ENCODE measurements at places on chromosomes 5 and 9.
A peak's percentile ranks its signal among the peaks of the same experiment; 100 is the strongest.

DNA sequence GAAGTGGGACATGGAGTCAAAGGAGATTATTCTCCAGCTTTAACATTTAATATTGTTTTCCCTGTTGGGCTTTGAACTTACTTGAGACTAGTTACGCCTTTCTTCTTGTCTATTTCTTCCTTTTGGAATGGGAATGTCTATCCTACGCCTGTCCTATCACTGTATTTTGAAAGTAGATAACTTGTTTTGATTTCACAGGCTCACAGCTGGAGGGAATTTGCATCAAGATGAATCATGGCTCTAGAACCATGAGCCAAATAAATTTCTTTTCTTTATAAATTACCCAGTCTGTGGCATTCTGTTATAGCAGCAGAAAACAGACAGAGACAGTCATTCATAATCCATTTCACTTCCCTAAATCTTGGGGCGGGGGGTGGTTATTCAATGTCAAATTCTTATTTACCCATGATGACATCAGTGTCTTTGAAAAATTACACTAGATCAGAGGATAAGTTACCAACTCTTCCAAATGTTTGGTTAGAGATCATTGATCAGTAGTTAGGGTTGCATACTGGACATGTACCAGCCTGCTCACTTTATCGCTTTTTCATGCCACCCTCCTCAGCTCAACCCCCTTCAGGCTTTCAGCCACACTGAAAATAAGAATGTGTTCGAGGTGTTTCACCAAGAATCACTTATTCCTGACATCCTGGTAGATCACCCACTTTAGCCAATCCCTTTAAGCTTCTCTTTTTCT lies 419.6 kb upstream of the PIK3R1 start:
- DNase-seq = no peak

DNA sequence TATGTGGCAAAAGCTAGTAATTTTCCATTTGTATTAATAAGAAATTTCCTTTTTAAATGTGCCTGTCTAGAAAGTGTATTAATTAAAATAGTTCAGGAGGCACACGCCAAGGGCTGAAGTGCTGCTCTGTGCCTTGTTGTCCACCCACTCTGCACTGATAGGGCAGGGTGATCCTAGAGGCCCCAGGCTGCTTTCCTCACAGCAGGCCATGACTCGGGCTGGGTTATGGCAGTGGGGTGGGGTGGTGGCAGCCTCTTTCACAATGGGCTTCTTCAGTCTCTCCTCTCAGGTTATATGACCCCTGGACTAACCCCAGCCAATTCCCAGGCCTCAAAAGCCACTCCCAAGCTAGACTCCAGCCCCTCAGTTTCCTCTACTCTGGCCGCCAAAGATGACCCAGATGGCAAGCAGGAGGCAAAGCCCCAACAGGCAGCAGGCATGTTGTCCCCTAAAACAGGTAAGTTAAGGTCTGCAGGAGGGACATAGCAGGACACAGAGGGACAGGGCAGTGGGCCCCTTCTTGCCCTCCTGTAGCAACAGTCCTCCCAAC lies 19.5 kb downstream of the CD74 start:
- DNase-seq = no peak

- no peak for DNase-seq
Observed at GRCh38 chr5:80509362-80509761, 21.5 kb downstream of the FAM151B start.

GRCh38 chr5:155193483-155194107 lies 180.0 kb downstream of the KIF4B start:
- no peak for DNase-seq

- no peak for DNase-seq
Observed at GRCh38 chr5:67178085-67178484, 18.5 kb downstream of the CD180 start.

GRCh38 chr5:125409234-125409860 lies 662.9 kb upstream of the ZNF608 start:
- no peak for DNase-seq

- DNase-seq = no peak
Observed at GRCh38 chr9:91127653-91128052, 234.1 kb downstream of the AUH start.

DNA sequence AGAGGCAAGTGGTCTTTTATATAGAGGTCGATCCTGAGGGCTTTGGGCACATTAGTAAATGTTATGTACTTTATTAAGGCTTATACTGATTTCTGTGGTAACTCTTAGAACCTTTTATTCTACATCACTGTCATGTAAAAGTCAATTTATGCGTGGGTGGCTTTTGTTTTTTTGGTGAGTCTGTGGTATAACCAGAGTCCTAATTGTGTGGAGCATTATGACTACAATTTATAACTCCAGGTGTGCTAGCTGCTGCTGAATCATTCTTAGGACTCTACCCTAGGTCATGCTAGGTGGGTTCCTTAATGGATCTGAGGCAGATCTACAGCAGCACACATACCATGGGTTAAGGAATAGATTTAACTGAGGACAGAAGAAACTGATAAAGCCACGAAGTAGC lies 33.9 kb upstream of the KCNN2 start:
- DNase-seq = no peak

DNA sequence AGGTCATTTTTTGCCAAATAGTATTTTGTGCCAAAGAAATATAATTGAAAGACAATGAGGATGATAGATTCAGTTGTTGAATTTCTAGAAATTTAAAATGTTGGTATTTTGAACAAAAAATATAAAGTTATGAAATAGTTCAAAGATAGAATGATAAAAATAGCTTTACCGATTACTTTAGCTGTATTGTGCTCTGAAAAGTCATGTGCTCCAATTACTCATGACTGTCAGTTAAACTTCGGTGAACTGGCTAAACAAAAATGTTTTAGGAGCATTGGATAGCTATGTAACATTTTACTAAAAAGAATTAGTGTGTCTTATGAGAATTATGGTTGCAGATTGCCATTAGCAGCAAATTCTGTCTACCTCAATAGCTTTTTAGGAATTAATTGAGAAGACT lies 177.3 kb upstream of the VCAN start:
- no peak for DNase-seq

DNA sequence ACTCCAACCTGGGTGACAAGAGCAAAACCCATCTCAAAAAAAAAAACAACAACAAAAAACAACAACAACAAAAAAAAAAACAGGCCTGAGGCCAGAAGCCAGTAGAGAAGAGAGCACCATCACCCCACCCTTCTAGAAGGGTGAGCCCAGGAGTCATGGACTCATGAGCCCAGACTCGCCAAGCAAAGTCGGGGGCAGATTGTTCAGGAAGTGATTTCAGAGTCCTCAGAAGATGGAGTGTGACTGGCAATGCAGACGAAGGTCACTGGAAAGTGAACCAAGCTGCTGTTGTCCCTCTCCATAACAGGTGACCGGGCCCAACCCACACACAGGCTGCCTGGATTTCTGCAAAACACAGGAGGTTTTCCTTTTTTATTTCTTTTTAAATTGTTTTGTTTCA lies 9.0 kb upstream of the WDR38 start:
- no peak for DNase-seq

DNA sequence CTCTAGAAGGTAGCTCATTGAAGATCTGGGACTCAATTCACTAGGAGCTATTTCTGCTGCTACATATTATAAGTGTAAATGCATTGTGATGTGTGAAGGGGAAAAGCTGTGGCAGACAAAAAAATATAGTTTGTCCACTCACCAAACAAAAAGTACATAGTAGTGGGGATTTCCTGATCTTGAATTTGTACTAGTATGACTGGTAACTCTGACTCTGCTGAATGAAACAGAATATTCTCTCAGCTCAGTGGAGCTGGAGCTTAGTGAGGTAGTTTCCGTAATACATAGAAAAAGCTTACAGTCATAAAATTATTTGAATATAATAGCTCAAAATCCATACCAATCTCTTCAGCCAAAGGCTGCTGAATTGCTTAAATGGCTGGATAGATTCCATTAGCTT lies 455.6 kb upstream of the CD180 start:
- no peak for DNase-seq

GRCh38 chr9:84166891-84167290 lies 173.7 kb downstream of the SLC28A3 start:
- no peak for DNase-seq

DNA sequence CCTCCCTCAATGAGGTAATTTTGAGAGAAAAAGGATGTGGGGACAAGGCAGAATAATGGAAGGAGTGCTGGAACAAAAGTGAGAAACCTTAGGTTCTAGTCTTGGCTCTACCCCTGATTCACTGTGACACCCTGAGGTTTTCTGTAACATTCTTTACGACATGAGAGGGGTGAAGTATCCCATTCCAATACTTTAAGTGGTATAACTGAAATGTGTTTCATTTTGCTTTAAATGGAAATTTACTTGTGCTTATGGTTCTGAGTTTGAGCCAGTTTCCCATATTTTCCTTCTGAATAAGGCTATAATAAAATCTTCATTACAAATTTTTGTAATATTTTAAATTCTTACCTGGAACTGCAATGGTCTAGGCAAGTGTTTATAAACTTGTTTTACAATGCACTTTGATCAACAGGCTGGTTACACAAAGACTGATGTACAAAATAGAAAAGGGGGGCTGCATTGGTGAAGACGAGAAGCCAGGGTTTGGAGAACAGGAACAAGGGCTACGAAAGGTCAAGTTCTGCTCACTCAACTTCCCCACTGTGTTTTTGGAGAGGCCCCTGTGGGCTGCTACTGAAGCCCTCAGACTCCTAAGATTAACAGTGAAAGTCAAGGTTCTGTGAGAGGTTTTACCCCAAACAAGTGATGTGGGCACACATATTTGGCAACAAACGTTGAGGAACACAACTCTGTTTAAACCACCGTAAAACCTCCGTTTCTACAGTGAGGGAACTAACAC lies 171.9 kb upstream of the ELL2 start:
- no peak for DNase-seq

DNA sequence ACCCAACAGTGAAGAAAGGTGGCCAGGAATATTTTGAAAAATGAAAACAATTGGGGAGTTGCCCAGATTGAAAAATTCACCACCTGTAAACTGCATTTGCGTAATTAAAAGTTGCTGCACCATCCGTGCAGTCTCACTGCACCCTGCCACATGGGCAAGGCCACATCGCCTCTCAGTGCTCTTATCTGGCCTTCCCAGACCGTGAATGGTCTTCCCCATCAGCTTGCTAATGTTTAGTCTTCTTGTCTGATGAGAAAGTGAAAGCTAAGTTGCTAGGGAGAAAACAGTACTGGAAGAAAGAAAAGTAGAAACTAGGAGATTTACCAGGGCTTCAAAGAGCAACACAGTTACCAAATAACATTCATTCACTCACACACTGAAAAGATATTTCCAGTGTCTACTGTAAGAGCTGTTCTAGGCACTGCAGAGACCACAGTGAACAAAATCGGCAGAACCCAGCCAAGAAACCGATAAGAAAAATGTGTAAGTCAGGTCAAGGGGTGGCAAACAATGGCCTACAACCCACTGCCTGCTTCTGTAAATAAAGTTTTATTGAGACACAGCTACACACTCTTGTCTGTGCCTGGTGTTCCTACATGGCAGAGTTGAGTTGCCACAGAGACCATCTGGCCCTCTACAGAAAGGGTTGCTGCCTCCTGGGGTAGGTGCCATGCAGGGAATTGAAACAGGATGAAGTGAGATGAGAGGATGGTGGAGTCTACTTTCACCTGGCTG lies 51.2 kb upstream of the CTSL start:
- no peak for DNase-seq

DNA sequence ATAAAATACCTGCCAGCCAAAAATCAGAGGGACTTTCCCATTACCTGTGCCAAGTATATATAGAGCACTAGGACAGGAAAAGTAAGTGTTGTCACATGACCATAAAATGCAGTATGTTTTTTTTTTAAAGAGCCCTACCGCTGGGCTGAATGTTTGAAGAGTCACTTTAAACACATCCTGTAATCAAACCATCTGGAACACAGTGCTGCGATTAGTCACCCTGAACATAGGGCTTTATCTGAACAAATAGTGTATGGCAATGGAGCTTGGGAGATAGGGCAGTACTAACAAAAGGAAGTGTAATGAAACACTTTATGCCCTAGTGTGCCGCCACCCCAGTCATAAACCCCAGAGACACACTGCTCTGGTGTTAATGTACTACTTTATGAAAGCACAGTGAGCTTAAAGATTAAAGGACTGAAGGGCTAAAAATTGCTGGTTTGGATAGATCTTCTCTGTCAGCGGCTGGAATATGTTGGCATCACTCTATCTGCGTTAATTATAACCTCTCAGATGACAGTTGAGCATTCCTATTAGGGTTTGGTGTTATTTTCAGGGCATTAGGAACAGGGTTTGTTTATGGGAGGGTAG lies 90.4 kb downstream of the ZNF608 start:
- no peak for DNase-seq

GRCh38 chr9:89842267-89842768 lies 237.5 kb downstream of the GADD45G start:
- DNase-seq = no peak

DNA sequence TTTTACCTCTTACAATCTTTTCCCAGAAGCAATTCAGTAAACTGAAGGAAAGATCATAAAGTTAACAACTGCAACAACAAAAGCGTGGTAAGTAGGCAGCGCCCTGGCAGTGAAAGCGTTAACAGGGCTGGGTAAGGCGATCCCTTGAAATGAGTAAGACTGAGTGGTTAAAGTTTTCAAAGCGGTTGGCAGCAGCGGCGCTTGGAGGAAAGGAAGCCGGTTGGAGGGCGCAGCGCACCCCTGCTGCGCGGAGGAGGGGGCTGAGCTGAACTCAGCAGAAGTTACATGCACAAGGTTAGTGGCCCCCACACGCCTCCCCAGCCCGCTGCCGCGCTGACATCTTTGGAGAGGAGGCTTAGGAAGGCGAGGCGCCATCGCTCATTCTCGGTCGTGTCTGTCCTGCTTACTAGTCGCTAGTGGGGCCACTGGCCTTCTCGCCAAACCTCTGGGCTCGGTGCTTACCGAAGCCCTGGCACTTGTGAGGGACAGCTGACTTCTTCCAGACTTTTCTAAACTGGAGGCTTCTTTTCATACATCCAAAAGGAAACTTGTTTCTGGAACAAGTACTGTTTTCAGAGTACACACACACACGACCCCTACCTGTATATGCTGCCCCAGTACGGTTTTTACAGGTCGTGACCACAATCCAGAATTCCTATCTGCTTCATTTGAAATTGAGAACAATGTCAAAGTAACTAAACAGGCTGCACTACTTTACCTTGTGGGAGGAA lies at the start of gene SH3RF2:
SH3RF2 (plus strand) TSS at position 178 of the 731 bp plus-strand sequence. CDS start 1,351 bp downstream, outside the sequence.
- peak; percentile 71 for DNase-seq

GRCh38 chr9:136267261-136268111 lies 21.9 kb upstream of the QSOX2 start:
- peak; percentile 85 for DNase-seq

DNA sequence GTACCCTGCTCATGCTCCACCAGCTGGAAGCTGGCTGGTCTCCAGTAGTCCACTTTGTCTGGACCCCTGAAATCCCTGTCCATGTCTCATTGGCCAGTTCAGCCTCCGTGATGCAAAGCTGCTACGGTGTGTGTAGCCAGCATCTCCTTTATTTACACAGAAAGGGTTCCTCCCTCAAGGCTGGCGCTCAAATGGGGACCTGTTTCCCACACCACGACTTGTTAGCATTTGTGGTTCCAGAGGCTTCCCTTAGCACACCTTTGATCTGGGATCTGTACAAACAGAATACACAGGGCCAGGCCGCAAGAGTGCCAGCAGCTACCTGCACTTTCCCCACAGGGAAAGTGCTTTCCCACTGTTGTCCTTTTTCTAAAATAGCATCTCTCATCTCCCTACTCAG lies 5.7 kb upstream of the SMU1 start:
- DNase-seq = no peak

GRCh38 chr5:143195491-143195890 lies 208.0 kb downstream of the NR3C1 start:
- DNase-seq = no peak

All from activated T-cell treated with anti-CD3 and anti-CD28 coated beads, Interleukin-2, amount 50 U/mL, for 72 hours (primary cell).